ENCODE measurements at places on chromosomes 1 and 21. TPM values are rescaled to one million over a fixed set of nuclear protein-coding genes. Genes with fewer than 3 reads are reported as not detected.

CD5L gene
- total RNA-seq: not detected

VTCN1 gene
- total RNA-seq: not detected

C1orf21 gene
- 2.7 TPM for total RNA-seq

ARMH1 gene
- 139 TPM for total RNA-seq

RIPK4 gene
- 0.62 TPM for total RNA-seq

DCAF8 gene
- total RNA-seq: 86.9 TPM

FAM72A gene
- total RNA-seq: 29.9 TPM

CFHR1 gene
- total RNA-seq: not detected

All from activated naive CD8-positive, alpha-beta T cell treated with anti-CD3 and anti-CD28 coated beads for 36 hours (primary cell).